ENCODE measurements at places on chromosomes 2 and 18. TPM values are rescaled to one million over a fixed set of nuclear protein-coding genes. Genes with fewer than 3 reads are reported as not detected.

The ECEL1 gene
- 7.8 TPM for total RNA-seq

The TTN gene
- total RNA-seq = 4.2 TPM

The TTL gene
- total RNA-seq = 58.6 TPM

The D2HGDH gene
- 36.0 TPM for total RNA-seq

The CCDC102B gene
- 3.4 TPM for total RNA-seq

- DNase-seq = no peak
Measured at GRCh38 chr18:44324361-44324760, 356.3 kb upstream of the SETBP1 start.

- DNase-seq = no peak
Measured at GRCh38 chr2:220071696-220072095, 444.3 kb downstream of the SLC4A3 start.

GRCh38 chr2:12641441-12641840 is 75.3 kb upstream of the TRIB2 start:
- DNase-seq = no peak

DNA sequence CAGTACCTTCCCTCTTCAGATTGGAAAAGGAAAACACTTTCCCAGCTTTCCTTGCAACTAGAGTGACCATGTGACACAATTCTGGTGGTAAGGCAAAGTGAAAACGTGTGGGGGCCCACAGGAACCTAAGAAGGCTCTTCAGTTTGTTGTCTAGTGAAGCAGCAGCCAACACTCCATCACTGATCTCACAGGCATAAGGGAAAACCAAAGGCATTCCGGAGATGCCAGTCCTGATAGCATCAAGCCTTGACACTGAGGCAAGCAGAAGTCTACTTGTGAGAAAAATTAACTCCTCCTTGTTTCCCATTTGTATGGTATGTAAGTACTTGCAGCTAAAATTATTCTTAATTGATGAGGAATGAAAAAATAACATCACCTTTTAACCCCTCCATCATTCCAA is 88.3 kb downstream of the ETAA1 start:
- no peak for DNase-seq

- DNase-seq = no peak
Measured at GRCh38 chr2:235898766-235899165, 269.4 kb downstream of the GBX2 start.

- DNase-seq = no peak
Measured at GRCh38 chr18:48460929-48461583, 51.9 kb upstream of the ZBTB7C start.
